ENCODE measurements at places on chromosomes 1 and 21. TPM values are rescaled to one million over a fixed set of nuclear protein-coding genes. Genes with fewer than 3 reads are reported as not detected.

The FMN2 gene
- 0.21 TPM for total RNA-seq

The CNKSR1 gene
- total RNA-seq: 0.62 TPM

GRCh38 chr1:79469139-79469538 lies 462.6 kb upstream of the ADGRL4 start:
- DNase-seq: no peak

- no peak for DNase-seq
Measured at GRCh38 chr21:26120828-26121227, 49.7 kb downstream of the APP start.

- no peak for DNase-seq
Measured at GRCh38 chr1:43432907-43433306, 20.8 kb downstream of the HYI start.

The FCGR2B gene
- total RNA-seq: 9.1 TPM

DNA sequence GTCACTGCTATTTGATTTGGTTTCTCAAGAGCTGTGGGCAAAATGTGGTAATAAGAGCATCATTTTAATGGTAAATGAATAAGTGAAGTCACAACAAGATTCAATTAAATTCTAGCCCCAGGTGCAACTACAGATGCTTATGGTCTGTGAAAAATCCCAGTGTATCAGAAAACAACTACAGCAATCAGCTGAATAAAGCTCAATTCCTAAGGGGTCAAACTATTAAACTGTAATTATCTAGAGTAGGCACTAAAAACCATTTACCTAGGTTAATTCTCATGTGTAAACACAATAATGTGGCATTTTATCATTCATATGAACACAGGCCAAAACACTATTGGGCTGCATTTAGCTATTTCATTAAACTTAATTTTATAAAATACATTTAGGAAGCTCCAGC lies 9.6 kb downstream of the TARBP1 start:
- no peak for DNase-seq

The USH2A gene
- total RNA-seq: 4.3 TPM

GRCh38 chr21:41948078-41948895 lies 5.5 kb downstream of the C2CD2 start:
- DNase-seq: peak; percentile 81

DNA sequence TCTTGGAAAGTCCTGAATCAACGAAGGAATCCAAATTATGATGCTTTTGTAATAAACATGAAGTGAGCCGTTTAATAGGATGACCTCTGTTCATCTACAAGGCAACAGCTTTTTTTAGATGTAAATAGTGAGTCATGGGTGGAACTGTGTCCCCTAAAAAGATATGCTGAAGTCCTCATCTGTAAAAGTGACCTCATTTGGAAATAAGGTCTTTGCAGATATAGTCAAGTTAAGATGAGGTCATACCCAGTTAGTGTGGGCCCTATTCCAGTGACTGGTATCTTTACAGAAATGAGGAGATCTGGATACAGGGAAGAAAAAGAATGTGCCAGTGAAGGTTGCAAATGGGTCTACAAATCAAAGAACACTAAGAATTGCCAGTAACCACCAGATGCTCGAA lies 1287.3 kb upstream of the ADGRL4 start:
- DNase-seq: no peak

- DNase-seq: no peak
Measured at GRCh38 chr1:239107676-239108075, 278.7 kb upstream of the CHRM3 start.

DNA sequence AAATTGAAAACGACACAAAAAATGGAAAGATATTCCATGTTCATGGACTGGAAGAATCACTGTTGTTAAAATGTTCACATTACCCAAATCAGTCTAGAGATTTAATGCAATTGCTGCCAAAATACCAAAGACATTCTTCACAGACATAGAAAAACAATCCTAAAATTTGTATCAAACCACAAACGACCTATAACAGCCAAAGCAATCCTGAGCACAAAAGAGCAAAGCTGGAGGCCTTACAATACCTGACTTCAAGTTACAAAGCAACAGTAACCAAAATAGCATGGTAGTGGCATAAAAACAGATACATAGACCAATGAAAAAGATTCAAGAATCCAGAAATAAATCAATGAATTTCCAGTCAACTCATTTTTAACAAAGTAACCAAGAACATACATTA lies 1077.3 kb downstream of the KCNT2 start:
- no peak for DNase-seq

- no peak for DNase-seq
Measured at GRCh38 chr1:248812736-248813425, 12.8 kb downstream of the SH3BP5L start.

GRCh38 chr1:30881319-30882181 lies 27.0 kb downstream of the SDC3 start:
- DNase-seq: peak; percentile 13

DNA sequence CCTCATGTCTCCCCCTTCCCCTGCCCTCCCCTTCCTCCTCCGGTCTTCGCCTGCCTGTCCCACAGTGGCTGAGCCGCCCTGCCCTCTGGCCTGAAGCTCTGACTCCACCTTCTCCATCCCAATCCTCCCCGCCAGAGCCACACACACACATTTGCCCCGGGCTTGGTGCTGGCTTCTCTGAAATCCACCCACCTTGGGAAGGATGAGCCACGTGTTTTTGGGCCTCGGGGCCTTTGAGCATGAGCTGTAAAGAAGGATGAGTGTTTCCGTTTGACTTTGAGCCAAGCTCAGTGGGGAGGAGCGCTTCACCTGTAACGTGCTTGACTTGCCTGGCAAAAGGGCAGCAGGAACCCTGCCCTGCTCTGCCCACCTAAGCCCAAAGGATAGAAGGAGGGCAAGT lies 295.1 kb downstream of the SIPA1L2 start:
- DNase-seq: no peak

- no peak for DNase-seq
Measured at GRCh38 chr21:38493549-38494250, 4.6 kb downstream of the ERG start.

DNA sequence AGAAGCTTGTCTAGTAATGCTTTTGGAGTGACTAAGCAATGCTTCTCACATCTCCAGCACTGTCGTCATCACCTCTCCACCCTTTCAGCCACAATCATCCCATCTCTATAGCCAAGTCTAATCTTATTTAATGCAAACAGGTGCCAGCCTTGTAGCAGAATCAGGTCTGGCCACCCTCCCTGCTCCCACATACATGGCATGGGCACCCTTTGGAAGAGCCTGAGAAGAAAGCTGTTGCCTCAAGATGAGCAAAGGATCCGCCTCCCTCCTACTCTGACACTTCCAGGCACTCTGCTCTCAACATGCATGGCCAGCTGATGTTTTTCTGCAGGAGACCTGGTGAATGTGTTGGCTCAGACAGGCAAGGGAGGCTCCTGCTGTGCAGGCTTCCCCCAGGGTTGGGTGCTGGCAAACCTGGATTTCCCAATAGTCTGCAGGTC lies 113.1 kb upstream of the GRIK3 start:
- no peak for DNase-seq

DNA sequence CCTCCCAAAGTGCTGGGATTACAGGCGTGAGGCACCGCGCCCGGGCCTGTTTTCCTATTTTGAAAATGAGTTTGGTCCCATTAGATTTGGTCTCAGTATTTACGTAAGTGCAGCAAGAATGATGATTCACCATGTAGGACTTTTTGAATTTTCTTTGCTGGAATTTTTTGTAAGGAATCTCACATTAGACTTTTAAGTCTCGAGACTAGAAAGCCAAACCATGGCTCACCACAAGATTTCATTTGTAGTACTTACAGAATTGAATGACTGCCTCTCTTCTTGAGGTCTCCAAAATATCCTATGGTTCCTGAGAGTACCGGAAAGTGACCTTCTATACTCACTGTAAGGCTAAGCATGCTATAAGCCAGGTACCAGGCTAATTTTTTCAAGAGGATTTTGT lies 325 bp downstream of the OR14A2 start:
- DNase-seq: no peak

DNA sequence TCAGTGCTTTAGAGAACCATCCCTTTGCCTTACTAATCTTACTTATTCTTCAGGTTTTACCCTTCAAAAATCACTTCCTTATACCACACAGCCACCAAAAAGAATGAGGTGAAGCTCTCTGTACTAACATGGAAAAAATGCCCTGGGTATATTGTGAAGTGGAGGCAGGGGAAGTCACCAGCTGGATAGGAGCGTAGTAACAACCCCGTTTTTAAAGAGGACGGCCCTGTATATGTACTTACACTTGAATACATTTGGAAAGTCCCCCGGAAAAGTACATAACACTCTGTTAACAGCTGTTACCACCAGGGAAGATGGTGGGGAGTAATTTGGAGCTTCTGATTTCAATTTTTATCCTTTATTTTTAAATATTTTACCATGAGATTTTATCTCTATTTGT lies 28.2 kb upstream of the KHDRBS1 start:
- DNase-seq: no peak

GRCh38 chr1:51612447-51612961 lies 4.4 kb upstream of the OSBPL9 start:
- no peak for DNase-seq

The FOXD2 gene
- total RNA-seq: 0.06 TPM

The RNF11 gene
- total RNA-seq: 119 TPM

The FMO4 gene
- total RNA-seq: 4.6 TPM

- peak; percentile 39 for DNase-seq
Measured at GRCh38 chr1:4626560-4627319, 27.7 kb upstream of the AJAP1 start.

DNA sequence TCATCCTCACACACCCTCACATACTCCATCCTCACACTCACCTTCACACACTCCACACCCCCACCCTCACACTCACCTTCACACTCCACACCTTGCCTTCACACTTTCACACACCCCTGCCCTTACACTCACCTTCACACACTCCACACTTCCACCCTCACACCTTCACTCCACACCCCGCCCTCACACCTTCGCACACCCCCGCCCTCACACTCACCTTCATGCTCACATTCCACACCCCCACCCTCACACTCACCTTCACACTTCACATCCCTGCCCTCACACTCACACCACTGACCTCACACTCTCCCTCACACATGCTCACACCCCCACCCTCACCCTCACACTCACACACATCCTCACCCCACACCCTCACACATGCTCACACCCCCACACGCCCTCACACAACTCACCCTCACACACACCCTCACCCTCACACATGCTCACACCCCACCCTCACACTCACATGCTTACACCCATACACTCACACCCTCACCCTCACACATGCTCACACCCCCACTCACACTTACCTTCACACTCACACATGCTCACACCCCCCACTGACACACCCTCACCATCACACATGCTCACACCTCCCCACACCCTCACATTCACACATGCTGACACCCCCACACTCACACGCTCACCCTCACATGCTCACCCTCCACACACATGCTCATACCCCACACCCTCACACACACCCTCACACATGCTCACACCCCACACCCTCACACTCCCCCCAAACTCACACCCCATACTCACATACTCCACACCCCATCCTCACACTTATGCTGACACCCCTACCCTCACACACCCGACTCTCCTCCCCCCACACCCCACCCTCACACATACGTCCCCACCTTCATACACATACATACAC lies 44.5 kb upstream of the EDN2 start:
- DNase-seq: no peak

DNA sequence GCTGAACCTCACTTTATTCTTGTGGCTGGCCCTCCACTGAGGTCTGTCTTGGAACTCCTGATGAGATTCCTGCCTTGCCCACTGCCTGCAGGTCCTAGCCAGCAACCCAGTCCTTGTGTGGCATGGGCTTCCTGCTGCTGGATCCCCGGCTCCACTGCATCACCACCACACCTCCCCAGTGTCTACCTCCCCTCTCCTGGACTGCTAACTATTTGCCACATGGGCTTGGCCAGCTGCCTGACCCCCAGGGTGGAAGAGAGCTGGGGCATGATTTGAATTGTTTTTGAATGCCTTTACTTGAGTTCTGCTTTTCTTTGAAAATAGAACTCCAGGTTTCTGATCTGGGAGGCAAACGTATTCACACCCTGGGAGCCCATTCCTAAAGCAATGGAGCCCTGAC lies 41.2 kb downstream of the SPAG17 start:
- no peak for DNase-seq

GRCh38 chr1:111660204-111661150 lies 40.9 kb downstream of the RAP1A start:
- DNase-seq: no peak

The FCRL2 gene
- total RNA-seq: not detected

The FMOD gene
- total RNA-seq: 60.2 TPM

The GLIS1 gene
- 0.36 TPM for total RNA-seq

DNA sequence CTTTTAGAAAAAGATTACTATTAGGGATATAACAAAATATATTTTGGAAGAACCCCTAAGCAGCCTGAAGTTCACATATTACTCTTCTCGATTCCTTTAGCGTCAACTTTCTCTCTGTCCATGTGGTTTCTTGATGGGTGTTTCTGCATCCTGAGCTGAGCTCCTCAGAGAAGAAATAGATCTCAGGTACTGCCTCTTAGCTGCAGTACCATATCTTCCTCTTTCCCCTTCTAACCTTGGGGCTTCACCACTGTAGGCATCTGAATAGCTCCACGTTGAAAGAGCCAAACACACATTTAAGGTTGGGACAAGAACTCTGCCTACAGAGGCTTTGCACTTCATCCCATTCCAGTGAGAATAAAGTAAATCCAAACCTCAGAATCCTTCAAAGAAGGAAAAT lies 59.2 kb downstream of the SAMSN1 start:
- no peak for DNase-seq

GRCh38 chr1:38061883-38062328 lies 15.3 kb upstream of the POU3F1 start:
- no peak for DNase-seq

The CELA3B gene
- total RNA-seq: not detected

GRCh38 chr1:21564521-21565095 lies 55.4 kb downstream of the ALPL start:
- no peak for DNase-seq

DNA sequence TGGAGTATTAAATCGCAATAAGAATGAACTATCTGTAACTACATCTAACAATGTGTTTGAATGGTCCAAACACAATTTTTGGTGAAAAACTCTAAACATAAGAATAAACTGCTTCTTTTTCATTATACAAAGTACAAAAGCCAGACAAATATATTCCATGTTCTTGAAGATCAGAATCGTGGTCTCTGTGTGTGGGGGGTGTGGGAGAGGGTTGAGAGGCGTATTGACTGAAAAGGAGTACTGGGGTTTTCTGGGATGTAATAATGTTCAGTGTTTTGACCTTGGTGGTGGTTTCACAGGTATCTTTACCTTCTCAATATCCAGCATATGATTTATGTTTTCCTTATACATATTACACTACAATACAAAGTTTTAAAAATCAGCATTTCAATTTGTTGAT lies 764 bp upstream of the CFH start:
- DNase-seq: no peak

GRCh38 chr21:46294647-46295176 lies 8.6 kb downstream of the YBEY start:
- peak; percentile 27 for DNase-seq

Measured in right cardiac atrium (tissue), 5 donors.